NCI-H446 (cell line): ENCODE measurements at places on chromosomes 3 and 15.

- DNase-seq = no peak
These were observed 5.4 kb upstream of the TRIM59 start for GRCh38 chr3:160454995-160455394.

- DNase-seq = no peak
These were observed 12.4 kb downstream of the SNRK start for GRCh38 chr3:43298761-43299160.

GRCh38 chr3:133964547-133964946 lies 65.2 kb downstream of the SLCO2A1 start:
- DNase-seq = no peak

DNA sequence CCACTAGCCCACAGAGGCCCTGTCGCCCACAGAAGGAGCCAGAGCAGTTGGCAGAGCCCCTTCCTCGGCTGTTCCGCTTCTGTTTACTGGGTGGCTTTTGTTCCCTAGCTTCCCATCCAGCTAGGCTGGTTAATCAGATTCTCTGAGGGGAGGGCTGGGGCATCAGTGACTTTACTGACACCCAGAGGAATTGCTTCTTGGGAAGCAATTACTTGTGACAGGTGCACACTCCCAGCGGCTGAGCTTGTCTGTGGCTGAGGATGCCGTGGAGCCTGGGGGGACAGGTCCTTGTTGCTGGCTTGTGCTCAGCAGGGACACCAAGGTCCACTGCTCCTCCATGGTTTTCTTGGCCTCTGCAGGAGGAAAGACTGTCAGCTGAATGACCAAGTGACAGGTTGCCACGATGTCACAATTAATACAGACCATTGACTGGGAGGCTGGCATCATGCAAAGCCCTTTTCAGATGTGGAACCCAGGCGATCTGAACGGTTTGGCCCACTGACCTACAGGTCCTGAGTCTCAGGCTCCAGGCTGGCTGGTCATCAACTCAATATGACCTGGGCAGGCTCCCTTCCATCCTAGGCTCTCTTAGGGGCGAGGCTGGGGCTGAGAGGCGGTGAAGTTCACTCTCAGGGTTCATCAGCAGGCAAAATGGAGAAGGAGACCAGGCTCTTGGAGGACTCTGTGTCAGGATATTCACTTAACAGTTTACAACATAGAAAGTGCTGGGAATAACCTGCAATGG lies 31.8 kb upstream of the SFMBT1 start:
- no peak for DNase-seq

- no peak for DNase-seq
These were observed 57.4 kb downstream of the POMGNT2 start for GRCh38 chr3:43048470-43048869.

DNA sequence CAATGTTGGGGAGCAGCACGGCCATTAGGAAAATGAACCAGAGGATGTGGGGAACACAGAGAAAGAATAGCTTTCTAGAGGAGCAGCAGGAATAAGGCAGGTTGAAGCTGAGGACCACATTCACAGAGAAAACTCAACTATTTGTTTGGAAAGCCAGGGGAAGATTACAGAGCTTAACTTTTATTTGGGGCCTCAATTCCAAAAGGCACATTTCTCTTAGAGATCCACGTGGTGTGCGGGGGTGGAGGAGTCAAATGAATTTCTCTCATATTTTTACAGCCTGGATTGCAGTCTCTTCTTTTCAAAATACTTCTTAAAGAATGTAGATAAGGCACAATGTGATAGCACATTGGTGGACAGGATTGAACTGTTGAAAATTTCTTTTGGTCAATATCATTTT lies 253.7 kb downstream of the ROBO1 start:
- DNase-seq = no peak

DNA sequence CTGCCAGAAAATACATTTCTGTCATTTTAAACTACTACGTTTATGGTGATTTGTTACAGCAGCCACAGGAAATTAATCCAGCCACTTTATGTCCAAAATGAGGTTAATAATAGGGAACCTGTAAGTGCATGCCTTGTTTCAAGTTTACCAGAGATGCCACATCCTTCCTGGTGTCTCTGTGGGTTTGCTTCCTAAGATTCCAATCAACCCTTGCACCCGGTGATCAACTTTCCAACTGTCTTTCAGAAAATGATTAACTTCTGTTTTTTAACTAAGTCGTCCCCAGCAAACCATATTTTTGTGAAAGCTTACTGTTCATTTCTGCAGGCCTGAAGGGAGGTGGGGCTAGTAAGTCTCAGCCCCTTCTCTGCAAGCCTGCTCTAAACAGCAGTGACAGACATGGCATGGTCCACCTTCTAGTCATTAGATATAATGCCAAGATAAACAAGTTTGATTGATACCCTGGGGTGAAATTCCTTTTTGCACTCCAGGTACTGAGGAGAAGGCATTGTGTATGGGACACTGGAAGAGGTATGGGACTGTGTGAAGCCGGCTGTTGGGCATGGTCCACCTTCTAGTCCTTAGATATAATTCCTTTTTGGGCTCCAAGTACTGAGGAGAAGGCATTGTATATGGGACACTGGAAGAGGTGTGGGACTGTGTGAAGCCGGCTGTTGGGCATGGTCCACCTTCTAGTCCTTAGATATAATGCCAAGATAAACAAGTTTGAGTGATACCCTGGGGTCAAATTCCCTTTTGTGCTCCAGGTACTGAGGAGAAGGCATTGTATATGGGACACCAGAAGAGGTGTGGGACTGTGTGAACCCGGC lies 11.1 kb upstream of the TMC3 start:
- DNase-seq = no peak
